ENCODE measurements at places on chromosomes 2 and 18.
A peak's percentile ranks its signal among the peaks of the same experiment; 100 is the strongest.

DNA sequence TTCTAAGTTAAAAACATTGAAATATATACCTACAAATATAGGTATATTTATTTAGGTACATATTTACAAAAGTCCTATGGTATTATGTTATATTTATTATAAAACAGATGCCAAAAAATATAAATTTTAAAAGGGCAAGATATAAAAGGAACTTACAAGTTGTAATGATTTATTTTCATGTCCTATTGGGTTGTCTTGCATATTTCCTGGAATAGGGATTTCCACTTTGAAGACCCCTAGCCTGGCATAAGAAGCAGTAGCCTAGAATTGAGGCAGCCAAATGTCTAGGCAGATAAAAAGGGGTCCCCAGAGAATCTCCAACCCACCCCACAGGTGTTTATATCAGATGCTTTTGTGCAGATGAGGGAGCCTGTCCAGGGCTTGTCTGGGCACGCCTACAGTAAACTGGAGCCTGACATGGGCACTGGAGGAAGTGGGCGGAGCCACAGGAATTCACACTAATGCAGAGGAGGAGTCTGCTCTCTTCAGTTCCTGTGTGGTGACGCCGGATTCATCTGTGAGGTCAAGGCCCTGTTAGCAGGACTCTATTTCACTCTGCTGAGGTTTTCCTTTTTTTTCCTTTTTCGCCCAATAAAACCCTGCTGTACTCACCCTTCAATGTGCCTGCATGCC is 1088.9 kb upstream of the PIK3C3 start:
- DNase-seq = no peak

DNA sequence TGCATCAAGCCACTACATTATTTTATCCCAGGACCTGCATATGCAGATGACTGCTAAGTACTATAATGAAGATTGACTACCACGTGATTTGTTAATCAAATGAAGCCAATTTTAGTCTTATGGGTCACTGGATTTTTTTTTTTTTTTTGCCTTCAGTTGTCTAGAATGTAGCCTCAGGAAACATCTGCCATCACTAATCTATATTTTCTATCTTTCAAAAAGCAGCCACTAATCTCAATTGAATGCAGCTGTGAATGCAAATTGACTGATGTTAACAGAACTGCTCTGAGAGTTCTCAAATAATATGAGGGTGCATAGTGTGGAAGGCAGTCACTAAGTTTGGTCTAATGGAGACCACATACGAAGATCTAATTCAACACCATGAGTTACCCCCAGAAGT is 106.3 kb downstream of the ABCA12 start:
- no peak for DNase-seq

DNA sequence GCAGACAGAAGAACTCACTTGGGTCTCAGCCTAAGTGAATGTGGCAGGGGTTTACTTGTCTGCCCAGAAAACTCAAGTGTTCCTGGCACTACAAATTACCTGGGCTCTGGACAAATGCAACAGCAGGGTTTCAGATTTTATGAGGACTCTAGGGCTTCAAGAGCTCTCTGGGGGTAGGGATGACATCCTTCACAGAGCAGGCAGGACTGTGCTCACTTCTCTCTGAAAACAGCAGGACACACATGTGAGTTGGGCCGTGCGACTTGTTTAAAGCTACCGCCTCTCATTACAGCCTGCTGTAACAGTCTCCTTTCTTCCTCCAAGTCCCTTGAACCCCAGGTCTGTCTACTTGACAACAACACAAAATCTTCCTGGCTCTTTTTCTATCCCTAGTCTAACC is 212.6 kb downstream of the EN1 start:
- no peak for DNase-seq

DNA sequence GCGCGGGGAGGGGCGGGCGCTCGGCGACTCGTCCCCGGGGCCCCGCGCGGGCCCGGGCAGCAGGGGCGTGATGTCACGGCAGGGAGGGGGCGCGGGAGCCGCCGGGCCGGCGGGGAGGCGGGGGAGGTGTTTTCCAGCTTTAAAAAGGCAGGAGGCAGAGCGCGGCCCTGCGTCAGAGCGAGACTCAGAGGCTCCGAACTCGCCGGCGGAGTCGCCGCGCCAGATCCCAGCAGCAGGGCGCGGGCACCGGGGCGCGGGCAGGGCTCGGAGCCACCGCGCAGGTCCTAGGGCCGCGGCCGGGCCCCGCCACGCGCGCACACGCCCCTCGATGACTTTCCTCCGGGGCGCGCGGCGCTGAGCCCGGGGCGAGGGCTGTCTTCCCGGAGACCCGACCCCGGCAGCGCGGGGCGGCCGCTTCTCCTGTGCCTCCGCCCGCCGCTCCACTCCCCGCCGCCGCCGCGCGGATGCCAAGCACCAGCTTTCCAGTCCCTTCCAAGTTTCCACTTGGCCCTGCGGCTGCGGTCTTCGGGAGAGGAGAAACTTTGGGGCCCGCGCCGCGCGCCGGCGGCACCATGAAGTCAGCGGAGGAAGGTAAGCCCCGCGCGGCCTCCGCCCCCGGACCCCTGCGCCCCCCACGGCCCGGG is at the start of gene NFATC1:
Gene NFATC1 (plus strand): TSS at position 170 of the 644 bp plus-strand sequence. CDS start 295 bp downstream, at position 465.
- DNase-seq = peak; percentile 80

DNA sequence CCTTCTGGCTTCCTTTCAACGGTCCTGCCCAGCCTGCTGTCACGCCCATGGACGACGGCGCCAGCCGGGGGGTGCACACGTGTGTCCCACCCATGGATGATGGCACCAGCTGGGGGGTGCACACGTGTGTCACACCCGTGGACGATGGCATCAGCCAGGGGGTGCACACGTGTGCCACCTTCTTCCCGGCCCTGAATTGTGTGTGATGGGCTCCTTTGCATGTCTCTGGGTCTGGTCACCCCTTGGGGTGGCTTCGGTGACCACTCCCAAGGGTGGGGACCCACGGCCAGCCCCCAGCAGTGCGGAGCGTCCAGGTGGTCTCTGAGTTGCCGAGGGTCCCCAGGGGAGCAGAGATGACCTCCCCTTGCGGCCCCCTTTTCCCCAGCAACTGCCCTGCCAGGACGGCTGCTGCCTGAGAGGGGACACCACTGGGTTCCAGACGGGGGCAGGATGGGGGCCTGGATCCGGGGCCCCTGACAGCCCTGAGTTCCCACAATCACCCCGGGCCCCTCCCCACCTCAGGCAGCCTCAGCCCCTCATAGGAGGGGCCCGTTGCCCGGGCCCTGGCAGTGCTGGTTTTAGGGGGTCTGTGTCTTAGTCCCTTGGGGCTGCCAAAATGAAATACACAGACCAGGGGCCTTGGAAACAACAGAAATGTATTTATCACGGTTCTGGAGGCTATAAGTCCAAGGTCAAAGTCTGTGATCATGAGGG is 9.4 kb downstream of the NEU4 start:
- no peak for DNase-seq

- peak; percentile 54 for DNase-seq
Observed at GRCh38 chr2:70919672-70920366, 15.9 kb upstream of the ATP6V1B1 start.

DNA sequence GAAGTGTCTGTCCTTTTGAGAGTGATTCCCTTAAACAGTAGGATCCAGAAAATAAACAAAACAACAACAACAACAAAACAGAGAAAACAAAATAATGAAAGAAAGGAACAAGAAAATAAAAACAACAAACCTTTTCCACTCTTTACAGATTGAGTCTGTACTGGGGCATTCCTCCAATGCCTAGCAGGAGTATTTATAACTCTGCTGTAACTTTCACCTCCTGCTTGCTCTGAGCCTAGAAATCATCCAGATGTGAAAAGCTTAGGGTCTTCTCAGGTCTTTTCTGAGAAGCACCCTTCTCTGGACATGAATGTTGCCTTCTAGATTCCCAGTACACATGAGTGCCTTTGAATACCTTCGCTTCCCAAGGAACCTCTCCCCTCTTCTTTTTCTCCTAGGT is 1239.4 kb downstream of the CNTNAP5 start:
- no peak for DNase-seq

DNA sequence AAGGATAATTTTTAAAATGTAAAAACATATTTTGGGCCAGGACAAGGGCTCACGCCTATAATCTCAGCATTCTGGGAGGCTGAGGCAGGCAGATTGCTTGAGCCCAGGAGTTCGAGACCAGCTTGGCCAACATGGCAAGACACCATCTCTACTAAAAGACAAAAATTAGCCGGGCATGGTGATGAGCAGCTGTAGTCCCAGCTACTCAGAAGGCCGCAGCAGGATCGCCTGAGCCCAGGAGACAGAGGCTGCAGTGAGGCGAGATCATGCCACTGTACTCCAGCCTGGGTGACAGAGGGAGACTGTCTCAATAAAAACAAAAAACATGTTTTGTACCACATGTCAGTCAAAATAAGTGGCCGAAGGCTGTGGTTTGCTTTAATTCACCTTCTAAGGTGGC is 122.5 kb downstream of the HDAC4 start:
- no peak for DNase-seq

GRCh38 chr2:172552547-172553291 is 3.2 kb upstream of the PDK1 start:
- DNase-seq = no peak

- DNase-seq = no peak
Observed at GRCh38 chr2:60475123-60475830, 78.2 kb downstream of the BCL11A start.

- DNase-seq = no peak
Observed at GRCh38 chr2:19809206-19809605, 92.6 kb downstream of the TTC32 start.

All from stimulated activated CD4-positive, alpha-beta T cell treated with anti-CD3 and anti-CD28 coated beads, TNF-alpha, amount 100 ng/mL, for 48 hours (primary cell).